ENCODE measurements at places on chromosomes 2 and 18. TPM values are rescaled to one million over a fixed set of nuclear protein-coding genes. Genes with fewer than 3 reads are reported as not detected.

Gene VIL1
- 0.12 TPM for total RNA-seq

Gene GALM
- total RNA-seq: 21.2 TPM

Gene SERPINB13
- total RNA-seq: not detected

Gene MBOAT2
- 89.6 TPM for total RNA-seq

Gene TTC32
- total RNA-seq: 12.4 TPM

Gene NAT8
- not detected for total RNA-seq

Gene GALNT14
- 1.2 TPM for total RNA-seq

Gene STK17B
- total RNA-seq: 43.6 TPM

Data from uterine smooth muscle cell (primary cell).